ENCODE measurements at places on chromosomes 5 and 9.

- no peak for DNase-seq
Measured at GRCh38 chr5:58133631-58134296, 326.1 kb downstream of the PLK2 start.

DNA sequence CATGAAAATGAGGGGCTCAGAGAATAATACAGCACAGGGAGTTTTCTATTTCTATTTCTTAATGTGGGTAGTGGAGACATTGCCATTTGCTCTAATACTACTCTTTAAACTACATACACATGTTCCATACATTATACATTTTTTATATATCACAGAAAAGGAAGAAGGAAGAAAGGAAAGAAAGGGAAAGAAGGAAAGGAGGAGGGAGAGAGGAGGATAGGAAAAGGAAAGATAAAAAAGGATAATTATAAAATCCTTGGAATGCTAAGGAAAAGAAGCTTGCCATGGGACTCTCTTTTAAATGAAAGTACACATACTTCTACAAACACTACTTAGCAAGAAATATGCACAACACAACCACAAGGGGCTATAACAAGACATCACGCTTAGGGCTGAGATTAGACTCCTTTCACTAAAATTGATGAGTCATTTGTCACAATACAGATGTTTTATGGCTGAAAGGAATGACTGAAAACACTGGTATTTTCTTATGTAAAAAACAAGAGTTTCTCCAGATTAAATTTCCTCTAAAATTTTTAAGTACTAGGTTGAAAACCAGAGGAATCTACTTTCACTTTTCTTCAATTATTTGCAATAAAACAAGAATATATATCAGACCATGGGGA is 219.8 kb downstream of the ARL15 start:
- no peak for DNase-seq

- no peak for DNase-seq
Measured at GRCh38 chr9:94164806-94165549, 80.7 kb downstream of the PTPDC1 start.

DNA sequence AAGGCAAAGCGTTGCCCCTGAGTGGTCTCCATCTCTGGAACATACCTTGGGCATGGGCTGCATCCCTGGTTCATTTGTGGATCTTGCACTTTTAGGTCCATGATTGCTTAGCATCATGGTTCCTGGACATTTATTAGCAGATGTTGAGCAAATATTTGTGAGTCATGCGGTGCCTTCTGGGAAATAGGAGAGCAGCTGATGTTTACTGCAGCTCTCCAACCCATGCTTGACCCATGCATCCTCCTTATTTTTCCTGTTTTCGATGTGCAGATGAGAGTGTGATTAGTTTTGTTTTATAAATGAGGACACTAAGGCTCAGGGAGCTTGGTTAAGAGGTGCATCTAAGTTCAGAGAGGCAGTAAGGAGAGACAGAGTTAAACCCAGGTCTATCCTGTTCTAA is 253.7 kb downstream of the ICE1 start:
- DNase-seq: no peak

- DNase-seq: no peak
Measured at GRCh38 chr5:54458221-54458620, 2.7 kb downstream of the HSPB3 start.

GRCh38 chr5:40575921-40576320 is 103.8 kb upstream of the PTGER4 start:
- no peak for DNase-seq

DNA sequence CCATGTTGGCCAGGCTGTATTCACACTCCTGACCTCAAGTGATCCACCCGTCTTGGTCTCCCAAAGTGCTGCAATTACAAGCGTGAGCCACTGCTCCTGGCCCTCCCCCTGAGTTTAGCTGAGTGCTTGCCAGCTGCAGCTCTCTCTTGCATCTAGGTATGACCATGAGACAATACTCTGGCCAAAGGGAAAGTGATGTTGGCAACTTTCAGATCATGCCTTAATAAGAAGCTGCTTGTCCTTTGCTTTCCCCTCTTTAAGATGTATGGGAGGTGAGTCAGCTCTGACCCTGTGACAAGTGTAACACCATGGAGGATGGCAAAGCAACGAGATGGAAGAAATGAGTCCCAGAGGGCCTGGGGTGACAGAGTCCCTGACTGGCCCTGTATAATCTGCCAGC is 18.7 kb upstream of the DCAF12 start:
- no peak for DNase-seq

GRCh38 chr5:167634432-167634831 is 657.0 kb upstream of the WWC1 start:
- no peak for DNase-seq

DNA sequence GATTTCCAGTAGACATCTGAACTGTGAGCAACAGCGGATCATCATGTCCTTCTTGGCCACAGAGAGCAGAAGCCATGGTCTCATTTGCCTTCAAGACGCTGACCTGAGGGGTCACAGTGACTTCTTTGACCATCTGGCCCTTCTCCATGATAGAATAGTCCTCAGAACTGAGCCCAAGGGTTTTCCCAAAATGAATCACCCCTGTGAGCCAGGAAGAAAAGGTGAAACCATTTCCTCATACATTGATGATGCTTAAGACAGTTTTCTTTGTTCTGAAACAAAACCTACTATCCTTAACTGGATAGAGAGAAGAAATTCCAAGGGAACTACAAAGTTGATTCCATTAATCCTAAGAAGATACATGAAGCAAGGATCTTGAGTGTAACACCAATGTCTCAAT is 503.9 kb downstream of the CTNND2 start:
- no peak for DNase-seq

- no peak for DNase-seq
Measured at GRCh38 chr5:180668835-180669596, 19.6 kb upstream of the FLT4 start.

DNA sequence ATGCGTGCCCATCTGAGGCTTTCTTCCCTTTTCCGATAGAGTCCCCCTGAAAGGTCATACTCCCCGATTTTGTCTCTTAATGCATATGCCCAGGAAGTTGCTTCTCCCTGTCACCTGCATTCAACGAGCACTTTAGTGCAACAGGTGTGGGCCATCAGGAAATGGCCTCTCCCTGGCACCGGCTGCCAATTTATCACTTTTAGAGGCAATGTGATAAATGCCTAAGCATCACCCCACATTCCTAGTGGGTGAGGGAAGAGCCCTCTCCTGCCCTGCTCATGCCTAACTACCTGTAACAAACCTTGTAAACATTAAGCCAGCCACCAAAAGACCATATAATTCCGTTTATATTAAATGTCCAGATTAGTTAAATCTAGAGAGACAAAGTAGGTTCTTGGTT is 1.1 kb upstream of the SNAPC3 start:
- no peak for DNase-seq

GRCh38 chr9:94479757-94480156 is 75.1 kb upstream of the PCAT7 start:
- DNase-seq: no peak

- no peak for DNase-seq
Measured at GRCh38 chr5:89484962-89485361, 602.0 kb upstream of the MEF2C start.

- DNase-seq: no peak
Measured at GRCh38 chr5:59608745-59609144, 284.8 kb downstream of the PDE4D start.

DNA sequence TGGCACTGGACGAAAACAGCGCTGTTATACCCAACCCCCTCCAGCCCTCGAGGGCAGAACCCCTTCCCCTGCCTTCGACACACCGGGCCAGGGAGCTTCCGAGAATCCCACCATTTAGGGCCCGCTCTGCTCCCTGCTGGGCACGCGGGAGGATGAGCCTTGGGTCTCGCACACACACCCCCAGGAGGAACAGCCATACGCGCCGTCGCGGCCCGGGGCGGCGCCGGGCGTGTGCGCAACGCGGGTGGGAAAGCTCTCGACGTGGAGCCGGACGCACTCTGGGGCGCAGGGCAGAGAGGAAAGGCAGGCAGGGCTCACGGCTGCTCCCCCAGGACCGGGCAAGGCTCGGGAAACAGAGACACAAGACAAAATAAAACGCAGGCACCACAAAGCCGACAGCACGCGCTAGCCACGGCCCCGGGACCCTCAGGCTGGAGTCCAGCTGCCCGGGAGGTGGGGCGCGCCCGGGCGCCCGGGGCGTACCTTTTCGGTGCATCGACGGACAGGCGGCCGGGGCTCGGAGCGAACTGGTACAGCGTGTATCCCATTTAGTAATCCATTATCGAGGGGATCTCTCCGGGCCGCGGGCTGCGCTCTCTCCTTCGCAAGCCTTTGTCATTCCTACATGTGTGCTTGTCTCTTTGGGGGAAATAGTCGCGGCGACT is 789 bp downstream of the SEMA6A start:
- no peak for DNase-seq

DNA sequence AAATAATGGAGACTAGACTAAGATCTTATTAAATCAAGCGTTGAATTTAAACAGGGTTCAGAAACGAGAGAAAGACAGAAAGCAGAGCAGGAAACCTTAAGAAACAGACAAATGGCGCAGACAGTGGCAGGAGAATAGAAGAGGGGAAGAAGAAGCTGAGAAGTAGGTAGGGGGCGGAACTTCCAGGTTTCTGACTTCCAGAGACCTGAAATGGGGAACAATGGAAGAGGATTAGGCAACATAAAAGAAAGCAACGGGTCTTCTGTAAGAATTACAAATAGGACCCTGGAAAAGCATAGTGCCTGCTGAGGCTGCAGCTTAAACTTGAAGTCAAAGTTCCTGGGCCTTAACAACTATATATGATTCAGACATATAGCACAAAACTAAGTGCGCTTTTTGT is 101.7 kb downstream of the BNC2 start:
- peak; percentile 44 for DNase-seq

Measured in H9 (cell line).